ENCODE measurements at places on chromosomes 2 and 18.

DNA sequence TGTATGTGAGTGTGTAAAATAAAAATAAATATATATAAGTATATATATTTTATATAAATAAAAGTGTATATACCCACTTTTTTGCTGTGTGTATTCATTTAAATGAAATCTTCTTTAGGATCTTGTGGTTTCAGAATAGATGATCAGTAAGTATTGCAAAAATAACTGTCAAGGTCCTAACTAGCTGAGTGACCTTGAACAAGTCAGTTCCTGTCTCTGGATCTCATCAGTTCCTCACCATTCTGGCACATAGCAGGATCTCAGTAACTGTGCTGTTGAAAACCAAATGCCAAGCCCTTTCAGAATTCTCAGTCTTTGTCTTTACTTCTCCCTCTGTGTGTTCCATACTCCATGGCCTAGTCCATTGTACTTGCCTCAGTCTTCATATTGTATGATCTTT, 115.3 kb upstream of the CXCR4 start:
- DNase-seq, result no peak

DNA sequence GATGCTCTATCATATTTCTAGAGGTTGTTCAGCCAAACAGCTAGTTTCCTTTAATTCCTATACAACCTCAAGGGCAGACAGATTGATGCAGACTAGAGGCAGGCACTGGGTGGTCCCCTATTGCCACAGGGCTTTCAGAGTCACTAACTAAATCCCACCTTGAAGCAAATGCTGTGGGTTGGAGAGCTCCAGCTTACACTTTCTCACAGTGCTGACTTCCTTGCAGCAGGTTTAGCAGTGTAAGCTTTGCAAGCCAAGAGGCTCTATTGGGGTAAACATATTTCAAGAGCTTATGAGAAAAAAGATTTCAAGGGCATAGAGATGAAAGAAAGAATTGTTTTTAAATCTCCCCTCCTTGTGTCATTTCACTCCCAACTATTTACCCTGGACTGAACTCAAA, 366.5 kb upstream of the CRIM1 start:
- no peak for DNase-seq

DNA sequence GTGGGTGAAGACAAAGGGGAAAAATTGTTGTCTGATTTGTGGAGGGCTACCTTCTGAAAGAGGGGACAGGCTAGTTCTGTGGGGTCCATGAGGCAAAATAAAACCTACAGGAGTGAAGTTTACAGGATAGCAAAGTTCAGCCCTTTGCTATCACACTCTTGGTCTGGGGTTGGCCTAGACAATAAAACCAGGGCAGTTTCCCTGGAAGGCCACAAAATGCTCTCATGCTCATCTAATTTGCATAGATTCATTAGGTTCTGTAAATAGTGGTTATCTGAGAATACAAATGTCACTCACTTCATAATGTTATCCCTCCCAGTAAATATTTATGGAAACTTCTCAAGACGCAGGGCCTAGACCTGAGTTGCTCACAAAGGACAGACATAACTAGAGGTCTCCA, 63.6 kb downstream of the INSIG2 start:
- DNase-seq, result no peak

- DNase-seq, result no peak
Observed at GRCh38 chr18:21146016-21146415, 34.4 kb upstream of the ROCK1 start.

GRCh38 chr2:127011231-127011661, 95.7 kb downstream of the BIN1 start:
- DNase-seq, result no peak

GRCh38 chr18:23210526-23210925, 75.2 kb downstream of the CABLES1 start:
- no peak for DNase-seq

DNA sequence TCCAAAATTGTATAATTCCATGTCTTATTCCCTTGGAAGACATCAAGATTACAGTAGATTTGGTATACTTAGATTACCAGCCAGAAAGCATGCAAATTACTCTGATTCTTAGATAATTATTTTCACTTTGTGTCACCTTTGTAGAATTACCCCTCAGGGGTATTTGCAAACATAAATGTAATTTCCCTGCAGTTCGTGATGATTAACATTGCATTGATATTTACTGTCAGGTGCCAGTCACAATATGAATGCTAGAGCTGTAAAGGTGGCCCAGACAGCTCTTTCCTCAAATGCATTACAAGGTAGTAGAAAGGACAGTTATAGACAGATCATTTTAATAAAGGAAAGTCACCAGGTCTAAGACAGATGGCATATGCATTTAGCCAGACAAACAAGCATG, 1537.5 kb upstream of the PIK3C3 start:
- no peak for DNase-seq

Measured in GM13977 (cell line).